Suppressor macrophage treated with lipopolysaccharide for 1 hour (primary cell): ENCODE measurements at places on chromosomes 13 and 19.

- DNase-seq: no peak
These were observed 8.1 kb downstream of the FAM187B start for GRCh38 chr19:35220315-35220921.

DNA sequence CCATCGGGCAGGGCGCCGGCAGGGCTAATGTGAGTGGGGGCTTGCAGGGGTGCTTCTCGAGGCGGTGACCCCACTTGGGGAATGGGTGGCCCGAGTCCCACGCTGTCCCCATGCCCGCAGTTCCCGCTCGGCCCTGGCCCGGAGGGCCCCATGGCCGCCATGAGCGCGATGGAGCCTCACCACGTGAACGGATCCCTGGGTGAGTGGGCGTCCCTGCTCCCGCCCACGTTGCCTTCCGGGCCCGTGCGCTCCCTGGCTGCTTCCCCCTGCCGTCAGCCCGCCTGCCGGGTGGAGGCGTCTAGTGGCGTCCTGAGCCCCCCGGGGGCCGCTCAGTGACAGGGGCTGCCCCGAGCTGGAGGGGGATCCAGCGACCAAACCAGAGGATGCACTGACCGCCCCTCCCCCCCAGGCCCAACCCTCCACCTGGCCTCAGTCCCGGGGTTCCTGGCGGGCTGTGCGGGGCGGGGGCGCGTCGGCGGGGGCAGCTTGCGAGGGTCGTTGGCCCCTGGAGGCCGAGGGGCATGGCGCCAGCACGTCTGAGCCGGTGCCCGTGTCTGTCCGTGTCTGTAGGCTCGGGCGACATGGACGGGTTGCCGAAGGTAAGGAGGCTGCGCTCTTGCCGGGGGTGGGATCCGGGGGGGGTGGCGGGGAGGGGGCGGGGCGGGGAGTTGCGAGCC, 4.8 kb downstream of the ISYNA1 start:
- DNase-seq: peak; percentile 80

DNA sequence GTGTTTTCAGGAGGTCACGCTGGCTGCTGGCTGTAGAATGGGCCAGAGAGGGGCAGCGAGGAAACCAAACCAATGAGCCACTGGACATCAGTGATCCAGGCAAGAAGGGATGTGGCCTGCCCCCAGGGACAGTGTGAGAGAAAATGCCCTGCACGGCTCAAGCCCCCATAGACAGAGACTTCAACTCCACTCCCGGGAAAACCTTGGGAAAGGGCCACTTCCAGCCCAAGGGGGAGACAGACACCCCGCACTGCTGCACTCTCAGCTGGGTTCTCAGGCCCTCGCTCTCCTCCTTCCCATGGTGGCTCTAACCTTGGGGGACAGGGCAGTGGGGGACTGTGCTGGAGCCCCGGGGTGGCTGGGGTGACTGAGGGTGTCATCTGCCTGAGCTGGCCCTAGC, 172.0 kb downstream of the KATNAL1 start:
- no peak for DNase-seq

DNA sequence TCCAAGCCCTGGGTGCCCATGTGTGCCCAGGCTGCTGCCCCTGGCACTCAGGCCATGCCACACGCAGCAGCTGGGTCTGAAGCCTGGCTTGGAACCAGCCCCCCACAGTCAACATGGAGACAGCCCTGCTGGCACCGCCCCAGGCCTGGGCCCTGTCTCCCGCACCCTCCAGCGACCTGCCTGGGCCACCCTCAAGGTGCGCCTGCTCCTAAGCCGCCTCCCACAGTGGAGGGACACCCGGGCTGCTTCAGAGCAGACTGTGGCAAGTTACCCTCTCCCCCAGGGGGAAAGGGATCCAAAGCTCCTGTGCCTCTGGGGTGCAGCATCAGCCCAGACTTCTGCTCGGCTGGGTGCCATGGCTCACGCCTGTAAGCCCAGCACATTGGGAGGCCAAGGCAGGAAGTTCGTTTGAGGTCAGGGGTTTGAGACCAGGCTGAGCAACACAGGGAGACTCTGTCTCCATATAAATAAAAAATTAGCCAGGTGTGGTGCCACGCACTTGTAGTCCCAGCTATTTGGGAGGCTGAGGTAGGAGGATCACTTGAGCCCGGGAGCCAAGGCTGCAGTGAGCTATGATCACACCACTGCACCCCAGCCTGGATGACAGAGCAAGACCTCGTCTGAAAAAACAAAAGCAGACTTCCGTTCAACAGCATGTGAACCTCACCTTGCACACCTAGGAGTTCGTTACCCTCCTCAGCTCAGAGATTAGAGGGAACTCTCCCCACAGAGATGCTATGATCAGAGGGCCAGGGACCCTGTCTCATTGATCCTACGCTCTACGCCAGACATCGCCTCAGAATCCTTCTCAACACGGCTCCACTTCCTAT, 15.6 kb downstream of the ELL start:
- no peak for DNase-seq

DNA sequence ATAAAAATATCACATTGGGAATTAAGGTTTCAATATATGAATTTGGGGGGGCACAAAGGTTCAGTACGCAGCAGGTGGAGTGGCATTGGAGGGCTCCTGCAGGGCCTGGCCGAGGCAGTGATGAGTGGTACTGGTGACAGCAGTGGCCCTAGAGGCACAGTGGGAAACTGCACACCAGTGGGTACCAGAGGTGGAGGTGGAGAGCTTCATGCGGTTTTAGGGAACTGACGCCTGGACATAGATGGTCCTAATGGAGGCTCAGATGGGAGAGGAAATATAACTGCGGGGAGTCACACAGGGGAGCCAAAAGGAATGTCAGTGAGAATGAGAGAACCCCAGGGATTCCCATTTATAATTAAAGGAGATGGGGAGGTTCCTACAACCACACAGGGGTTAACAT, 156.2 kb downstream of the COG6 start:
- DNase-seq: no peak

DNA sequence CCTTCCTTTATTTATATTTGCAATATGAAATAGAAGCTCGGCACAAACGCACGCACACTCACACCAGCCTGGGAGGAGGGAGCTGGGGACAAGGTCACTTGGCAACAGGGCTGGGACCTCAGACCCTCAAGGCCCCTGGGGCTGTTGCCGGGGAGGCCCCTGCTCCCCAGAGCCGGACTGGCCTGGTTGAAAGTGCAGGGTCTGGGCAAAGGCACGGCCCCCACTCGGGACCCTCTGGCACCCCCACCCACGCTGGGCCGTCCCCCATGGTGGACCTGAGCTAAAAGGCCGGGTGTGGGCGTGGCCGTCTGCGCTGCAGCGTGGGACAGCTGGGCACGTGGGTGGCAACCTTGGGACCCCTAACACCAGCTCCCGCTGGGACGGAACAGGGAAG, 1.2 kb upstream of the TMEM86B start:
- DNase-seq: no peak

DNA sequence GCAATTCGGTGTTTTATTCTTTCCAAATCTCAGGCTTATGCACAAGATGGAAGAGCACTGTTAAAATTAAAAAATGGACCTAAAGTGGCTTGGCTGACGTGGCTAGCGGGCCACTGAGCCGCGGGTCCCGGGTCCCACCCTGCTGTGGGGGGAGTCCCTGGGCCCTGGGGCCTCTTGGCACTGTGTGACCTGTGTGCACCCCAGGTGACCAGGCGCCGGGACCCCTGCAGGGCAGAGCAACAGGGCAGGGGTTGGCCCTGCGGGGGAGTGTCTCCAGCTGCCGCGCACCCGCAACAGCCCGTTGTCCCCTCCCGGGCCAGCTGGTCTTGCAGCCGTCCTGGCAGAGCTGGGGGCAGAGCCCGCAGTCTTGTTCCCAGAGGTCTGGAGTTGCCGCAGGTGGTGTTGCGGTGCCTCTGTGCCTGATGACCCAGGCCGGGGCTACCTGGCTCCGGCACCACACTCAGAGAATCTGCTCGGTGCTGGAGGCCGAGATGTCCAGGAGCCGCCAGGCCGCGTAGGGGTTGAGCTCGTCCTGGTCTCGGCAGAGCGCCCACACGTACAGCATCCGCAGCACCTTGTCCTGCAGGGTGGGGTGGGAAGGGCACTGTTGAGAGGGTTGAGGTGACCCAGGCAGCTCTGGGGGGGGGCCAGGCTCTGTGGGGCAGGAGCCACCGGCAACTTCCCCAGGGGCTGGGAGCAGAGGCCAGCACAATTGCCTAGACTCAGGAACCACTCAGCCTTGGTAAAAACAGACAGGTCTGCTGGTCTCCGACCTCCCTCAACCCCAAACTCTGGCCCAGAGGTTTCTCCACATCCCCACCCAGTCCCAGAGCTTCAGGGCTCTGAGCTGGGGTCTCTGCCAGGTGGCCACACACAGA, 1.0 kb upstream of the CTXN1 start:
- no peak for DNase-seq

DNA sequence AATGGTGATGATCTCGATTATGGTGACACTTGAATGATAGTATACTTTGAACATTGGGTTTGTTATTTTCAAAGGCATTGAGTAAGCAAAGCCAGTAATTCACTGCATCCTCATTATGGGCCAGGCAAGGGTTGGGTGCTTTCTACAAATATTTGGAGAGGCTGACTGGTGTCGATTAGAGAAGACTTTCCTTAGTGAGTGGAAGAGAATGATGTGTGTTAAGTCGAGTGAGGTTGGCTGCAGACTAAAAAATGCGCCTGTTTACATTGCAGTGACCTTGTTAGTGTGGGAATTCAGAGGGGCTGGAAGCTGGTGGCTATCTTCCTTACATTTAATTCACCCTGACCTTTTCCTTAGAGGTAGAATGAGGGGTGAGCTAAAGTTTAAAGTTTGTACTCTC, 22.4 kb upstream of the RNF113B start:
- no peak for DNase-seq

GRCh38 chr19:2627319-2627829, 75.1 kb downstream of the GNG7 start:
- DNase-seq: peak; percentile 92

GRCh38 chr19:30092721-30093569, 150.9 kb downstream of the URI1 start:
- DNase-seq: no peak

DNA sequence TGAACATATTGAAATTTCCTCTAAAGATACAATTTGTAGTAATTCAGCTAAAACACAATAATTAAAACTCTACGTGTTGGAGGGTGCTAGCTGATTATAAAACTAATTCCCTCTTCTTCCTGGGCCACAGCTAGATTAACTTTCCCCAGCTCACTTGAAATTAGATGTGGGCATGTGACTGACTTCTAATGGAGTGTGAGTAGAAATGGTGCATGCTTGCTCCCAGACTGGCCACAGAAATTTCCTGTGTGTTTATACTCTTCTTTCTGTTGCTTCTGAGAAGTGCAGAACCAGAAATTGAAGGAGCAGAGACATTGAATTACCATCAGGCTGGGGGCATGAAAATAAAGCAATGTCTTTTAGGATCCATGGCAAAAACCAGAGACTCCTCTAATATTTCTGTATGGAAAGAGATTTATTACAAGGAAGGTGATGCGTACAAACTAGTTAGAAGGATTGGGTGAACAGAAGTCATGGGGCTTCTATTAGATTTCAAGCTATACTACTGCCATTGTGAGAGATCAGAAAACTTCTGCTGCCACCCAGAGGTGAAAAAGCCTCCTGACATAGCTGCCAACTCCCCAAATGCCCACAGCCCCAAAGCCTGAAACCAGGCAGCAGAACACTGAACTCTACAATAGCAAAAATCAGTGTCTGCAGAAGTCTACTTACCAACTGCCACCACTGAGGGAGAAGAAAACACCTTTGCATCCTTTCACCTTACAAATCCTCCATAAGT, 379.2 kb upstream of the MIR17HG start:
- DNase-seq: no peak

DNA sequence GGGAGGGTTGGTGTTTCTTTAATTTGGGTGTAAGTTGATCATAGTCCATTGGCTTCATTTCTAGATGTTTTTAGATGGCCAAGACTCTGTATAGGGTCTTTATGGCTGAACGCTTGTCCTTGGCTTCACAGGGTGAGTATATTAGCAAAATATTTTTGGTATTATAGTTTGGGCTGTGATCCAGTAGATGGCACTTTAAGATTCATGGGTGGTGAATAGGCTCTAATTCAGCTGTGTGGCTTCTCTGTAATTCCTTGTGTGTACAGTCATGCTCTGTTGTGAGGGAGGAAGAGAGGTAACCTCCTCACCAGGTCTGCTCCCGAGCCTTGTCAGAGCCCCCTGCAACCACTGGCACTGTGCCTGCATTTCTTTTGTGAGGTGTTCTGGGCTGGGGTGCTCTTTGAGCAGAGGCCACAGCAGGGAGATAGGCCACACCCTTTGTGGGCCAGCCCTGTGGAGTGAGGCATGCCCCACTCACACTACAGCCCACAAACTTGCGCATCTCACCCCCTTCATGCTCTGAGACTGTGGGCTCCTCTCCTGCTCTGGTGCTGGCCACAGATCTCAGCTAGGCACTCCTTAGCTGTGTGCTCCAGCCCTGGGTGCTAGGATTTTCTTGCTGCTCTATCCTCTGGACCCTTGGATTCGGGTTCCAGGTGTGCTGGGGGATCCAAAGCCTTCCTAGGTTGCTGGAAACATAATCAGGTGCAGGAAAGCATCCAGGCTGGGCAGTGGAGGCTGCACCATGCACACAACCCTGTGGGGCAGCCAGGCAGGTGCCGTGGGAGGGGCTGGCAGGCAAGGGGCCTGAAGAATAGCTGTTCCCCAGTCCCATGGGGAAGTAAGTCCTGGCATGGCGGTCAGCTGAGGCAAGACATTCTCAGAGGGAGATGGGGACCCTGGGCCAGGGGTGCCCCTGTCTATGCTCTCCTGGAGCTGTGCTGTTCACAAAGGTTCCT, 193.9 kb downstream of the GPC5 start:
- no peak for DNase-seq

DNA sequence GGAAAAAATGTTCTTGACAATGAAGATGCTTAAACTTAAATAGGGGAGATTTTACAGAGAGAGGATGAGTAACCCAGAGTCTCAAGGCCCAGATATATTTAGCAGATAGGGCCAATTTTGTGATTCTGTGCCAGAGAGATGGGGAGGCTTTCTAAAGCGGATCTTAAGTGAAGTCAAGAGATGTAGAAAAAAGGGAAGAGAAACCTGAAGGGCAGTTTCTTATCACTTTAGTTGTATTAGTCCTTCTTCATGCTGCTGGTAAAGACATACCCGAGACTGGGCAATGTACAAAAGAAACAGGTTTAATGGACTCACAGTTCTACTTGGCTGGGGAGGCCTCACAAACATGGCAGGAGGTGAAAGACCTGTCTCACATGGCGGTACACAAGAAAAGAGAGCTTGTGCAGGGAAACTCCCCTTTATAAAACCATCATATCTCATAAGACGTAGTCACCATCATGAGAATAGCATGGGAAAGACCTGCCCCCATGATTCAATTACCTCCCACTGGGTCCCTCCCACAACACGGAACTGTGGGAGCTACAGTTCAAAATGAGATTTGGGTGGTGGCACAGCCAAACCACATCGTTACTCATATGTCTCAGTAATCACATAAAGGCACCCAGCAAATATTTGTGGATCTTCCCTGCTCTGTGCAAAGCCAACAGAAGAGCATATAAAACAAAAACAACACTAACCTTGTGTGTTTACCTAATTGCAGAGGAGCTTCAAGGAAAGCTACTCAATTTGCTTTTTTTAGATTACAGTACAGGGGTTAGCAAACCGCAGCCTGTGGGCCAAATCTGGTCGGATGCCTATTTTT, 102.6 kb upstream of the MYCBP2 start:
- peak; percentile 55 for DNase-seq
